Fibroblast of skin of scalp (primary cell): ENCODE measurements at places on chromosomes 6 and 20.
A peak's percentile ranks its signal among the peaks of the same experiment; 100 is the strongest.

- peak; percentile 11 for DNase-seq
Observed at GRCh38 chr20:39568109-39568508, 606.0 kb downstream of the DHX35 start.

DNA sequence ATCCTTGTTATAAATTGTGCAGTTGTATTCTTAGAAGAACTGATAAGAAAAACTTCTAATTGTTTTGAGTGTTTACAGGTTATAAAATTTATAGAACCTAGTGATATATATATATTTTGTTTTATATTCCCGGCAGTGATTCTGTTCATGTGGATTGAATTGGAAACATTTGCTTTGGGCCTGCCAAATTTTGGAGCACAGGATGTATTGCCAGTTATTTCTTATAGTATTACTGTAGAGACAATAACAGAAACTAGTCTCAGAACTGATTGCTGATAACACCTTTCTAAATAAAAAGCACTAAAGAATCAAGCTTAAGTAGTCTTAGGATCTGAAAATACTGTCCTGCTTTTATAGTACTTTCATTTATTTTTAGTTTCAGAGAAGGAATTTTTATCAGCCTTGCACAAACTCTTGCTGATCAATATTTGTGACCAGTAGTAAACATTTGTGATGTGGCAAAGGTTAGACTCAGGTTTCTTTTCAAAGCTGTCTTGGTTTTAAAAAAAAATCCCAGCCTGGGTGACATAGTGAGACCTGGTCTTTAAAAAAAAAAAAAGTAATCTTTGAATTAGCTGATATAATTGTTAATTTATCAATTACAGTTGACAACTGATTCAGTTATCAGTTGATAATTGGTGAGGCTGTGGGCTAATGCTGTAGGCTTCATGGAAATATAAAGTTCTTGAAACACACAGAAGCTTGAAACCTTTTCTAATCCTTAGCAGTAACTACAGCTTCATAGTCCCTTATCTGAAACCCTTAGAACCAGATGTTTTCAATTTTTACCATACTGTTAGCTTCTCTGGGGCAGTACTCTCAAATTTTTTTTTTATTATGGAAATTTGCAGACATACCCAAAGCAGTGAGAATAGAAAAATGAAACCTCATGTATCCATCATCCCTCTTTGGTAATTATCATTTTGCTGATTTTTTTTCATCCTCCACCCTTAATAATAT lies 42.4 kb downstream of the RNGTT start:
- no peak for DNase-seq

- DNase-seq: no peak
Observed at GRCh38 chr6:28135393-28135792, 6.3 kb upstream of the ZKSCAN8 start.

DNA sequence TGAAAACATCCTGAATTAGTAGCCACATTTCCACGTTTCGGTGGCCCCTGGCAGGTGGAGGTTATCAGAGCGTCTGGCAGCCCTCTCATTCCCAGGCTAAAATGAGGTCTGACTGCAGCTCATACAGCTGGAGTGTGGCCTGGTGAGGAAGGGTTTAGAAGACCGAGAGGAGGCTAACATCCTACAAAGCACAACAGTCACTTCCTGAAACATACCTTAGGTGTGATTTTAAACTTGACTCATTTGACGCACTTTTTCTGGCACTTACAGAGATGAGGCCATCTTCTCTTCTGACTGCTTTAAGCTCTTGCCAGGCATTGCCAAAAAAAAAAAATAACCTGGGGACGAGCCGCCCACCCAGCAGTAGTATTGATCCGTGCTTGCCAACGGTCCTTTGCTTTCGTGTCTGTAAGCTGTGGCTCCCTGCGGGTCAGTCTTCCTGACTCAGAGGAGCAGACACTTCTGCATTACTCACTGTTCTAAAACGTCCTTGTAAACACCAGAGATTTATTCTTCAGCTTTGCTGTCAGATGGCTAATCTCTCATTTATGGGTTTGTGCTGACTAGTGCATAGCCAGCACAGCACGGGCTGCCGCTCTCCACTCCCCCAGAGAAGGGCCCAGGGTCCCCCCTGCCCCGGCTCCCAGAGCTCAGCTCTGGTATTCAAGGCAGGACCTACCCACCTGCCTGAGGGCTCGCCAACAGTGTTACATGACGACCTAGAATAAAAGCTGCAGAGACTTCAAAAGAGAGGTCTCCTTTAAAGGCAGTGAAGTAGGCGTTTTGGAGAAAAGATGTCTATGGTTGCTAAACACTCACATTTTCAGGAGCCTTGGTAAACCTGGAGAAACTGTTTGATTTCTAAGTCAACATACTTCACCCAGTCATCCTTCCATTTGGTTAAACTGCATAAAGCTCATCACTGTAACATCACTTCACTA lies 78.5 kb upstream of the FRMD1 start:
- peak; percentile 78 for DNase-seq

DNA sequence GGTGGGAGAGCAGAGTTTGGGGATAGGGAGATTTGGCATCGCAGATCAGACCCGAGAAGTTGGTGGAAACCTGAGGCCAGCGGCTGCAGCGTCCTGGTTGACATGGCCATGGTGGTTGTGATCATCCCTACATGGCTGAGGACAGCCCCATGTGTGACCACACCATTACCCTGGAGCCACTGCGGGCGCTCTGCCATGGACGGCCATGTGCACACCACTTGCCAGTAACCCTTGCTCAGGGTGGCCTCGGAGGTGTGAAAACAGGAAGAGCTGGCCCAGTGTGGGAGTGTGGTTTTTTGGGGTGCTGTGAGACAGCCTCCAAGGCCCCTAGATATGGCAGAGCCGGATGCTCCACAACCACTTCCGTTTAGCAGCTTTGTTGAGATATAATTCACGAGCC lies 64.4 kb downstream of the TMEM242 start:
- DNase-seq: no peak

DNA sequence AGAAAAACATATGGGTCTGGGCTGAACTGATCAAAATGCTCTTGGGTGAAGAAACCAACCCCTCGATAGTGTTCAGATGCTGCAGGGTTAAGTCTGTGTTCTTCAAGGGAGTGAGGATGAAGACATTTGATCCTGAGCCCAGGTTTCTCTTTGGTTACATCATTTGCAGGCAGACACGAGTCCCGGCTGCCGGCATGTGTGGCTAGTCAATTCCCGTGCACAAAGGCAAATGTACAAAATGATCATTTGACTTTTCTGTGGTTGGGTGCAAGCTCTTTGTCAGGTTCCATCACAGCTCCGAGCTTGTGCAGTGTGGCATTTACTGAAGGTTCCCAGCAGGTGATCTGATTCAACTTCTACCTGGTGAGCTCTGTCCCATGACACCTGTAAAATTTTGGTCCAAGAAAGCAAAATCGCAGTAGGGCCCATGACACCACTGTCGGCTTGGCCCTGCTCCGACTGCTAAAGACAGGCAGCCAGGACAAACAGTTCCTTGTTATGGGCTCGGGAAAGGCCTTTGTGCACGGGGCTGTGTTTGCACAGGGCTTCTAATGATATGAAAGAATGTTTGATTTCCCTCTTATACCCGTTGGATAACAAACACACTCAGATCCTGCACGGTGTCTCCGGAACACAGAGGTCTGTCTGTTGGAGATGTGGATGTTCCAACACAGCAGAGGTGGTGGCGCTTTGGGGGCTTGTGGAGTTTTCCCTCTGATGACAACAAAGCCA lies 46.9 kb downstream of the GJA10 start:
- no peak for DNase-seq

DNA sequence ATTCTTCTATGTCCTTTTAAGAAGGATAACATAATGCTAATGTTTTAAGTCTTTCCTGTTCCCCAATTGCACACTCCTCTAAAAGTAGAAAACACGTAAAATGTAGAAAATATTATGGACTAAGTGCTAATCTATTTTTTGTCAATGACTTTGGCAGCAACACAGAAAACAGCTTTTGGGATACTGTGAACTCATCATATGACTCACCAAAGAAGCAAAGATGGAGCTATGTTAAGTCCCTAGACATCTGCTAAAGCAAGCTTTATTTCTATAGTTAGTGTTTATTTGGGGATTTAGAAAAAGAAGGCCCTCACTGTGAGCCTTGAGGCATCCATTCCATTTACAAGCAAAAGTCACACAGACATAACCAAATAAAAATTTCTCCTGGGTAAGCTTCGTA lies 23.0 kb downstream of the OPN5 start:
- no peak for DNase-seq

GRCh38 chr6:31968791-31969711 lies 2.9 kb downstream of the DXO start:
- no peak for DNase-seq

DNA sequence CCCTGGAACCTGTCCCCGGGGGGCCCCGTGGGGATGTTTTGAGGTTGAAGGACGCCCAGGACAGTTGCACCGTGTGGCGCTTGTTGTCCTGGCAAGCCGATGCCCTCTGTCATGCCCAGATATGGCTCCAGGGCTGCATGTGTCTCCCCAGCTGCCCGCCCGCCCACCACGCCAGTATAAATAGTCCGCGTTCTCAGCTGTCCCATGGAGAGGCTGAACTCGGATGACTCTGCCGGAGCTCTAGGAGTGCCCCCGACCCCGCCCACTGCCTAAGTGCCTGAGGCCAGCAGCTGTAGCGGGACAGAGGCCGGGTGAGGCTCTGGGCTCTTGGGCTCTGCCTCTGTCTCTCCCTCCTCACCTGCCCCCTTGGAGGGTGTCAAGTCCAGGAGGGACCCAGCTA lies 83.0 kb upstream of the GATA5 start:
- DNase-seq: no peak
